RWPE1 (cell line): ENCODE measurements at places on chromosomes 3 and 15.

DNA sequence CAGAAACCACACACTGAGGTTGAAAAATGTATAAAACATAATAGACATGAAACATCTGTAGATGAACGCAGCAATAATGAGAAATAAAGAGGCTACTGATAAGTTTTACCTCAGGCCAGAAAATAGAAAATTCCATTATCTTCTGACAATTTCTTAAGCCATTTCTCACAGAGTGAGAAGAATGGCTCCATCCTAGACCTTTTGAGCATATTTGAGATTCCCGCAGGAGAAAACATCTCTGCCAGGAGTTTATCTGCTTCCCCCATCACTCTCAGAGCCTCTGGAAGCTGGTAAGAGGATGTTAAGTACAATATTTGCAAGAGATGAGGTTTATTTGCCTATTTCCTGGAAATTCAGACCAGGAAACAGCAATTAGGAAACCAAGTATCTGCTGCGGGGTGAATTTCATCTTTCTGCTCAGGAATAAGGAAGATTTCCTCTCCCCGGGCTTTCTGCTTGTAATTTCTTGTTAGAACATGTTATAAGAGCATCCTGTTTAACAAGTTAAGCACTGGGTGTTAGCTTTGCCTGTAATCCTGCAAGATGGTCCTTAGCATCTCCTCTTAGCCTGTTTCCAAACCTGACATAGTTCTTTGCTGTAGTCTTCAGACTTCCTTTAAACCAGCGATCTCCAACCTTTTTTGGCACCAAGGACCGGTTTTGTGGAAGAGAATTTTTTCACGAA lies 54.8 kb downstream of the ATP13A4 start:
- no peak for DNase-seq

- no peak for DNase-seq
Observed at GRCh38 chr3:142056656-142057330, 92.6 kb downstream of the TFDP2 start.

DNA sequence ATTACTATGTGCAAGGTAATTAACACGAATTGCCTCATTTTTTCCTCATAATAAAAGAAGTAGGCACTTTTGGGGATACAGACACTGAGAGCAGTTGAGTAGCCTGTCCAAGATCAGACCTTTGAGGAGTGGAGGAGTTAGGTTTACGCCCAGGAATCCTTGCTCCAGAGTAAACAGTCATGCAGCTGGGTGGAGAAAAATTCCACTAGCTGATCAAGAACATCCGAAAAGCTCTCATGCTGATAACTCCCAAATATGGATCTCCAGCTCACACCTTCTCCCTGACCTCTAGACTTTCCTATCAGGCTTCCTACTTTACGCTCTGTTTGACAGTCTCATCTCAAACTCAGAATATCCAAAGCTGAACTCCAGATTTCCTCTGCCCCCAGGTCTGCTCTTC lies 53.3 kb downstream of the ST6GAL1 start:
- DNase-seq: no peak

GRCh38 chr3:128949158-128949557 lies 44.7 kb downstream of the CFAP92 start:
- DNase-seq: no peak

DNA sequence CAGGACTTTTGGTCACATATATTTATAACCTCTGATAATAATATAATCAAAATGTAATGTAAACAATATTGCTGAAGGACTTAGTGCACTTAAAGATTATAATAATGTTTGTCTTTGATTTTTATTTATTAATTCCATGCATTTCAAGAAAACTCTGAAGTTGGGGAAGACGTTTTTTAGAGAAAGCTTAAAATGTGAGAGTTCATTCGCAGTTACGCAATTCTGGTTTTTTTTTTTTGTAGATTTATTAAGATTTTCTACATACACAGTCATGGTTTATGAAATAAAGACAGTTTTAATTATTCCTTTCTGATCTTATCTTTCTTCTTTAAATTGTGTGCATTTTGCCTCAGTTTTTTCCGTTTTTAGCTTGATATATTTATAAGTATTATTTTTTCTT lies 204.7 kb downstream of the EPHA3 start:
- no peak for DNase-seq

DNA sequence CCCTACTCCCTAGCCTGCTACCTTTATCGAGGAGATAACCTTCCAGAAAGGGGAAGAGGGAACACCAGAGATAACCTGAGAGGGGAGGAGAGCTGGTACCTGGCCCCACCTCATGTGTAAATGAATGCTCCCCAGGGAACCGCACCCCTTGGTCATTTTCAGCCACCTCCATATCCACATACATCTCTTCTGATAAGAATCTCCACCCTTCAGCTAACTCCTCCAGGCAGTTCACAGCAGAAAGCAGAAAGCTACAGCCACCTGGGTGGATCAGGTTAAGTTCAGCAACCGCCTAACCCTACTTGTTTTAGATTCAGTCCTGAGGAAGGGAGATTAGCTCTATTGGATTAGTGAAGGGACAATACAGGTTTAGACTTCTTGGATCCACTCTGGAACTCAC lies 38.0 kb upstream of the TIMP4 start:
- DNase-seq: no peak

DNA sequence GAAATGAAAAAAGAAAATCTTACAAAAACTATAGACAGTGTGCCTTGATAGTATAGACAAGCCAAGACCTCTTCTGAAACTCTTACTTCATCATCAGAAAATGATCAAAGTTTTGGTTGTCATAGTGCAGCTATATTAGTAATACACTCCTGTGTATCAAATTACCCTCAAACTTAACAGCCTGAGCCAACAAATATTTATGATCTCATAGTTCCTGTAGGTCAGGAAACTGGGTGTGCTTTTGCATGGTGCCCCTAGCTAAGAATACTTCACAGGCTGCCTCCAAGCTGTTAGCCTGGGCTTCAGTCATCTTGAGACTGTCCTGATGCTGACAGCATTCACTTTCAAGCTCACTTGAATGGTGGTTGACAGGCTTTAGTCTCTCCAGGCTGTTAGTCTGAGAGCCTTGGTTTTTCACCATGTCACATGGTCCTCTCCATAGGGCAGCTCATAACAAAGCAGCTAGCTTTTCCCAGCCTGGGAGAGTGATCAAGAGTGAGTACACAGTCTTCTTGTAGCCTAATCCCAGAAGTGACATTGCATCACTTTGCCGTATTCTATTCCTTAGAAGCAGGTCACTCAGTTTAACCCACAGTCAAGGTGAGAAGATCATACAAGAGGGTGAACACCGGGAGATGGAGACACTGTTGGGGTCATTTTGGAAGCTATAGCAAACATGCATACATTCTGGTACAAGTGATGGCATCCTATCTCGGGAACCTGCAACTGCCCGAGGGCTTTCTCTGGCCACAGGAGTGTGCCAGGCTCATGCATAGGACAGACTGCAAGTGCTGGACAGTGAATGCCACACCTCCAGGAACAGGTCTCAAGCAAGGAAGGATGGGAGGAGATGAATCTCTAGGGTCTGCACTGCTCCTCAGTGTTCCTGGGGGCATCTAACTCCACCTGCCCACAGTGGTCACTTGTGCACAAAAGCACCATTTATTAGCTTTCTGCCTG lies 173.4 kb upstream of the CADPS start:
- no peak for DNase-seq

DNA sequence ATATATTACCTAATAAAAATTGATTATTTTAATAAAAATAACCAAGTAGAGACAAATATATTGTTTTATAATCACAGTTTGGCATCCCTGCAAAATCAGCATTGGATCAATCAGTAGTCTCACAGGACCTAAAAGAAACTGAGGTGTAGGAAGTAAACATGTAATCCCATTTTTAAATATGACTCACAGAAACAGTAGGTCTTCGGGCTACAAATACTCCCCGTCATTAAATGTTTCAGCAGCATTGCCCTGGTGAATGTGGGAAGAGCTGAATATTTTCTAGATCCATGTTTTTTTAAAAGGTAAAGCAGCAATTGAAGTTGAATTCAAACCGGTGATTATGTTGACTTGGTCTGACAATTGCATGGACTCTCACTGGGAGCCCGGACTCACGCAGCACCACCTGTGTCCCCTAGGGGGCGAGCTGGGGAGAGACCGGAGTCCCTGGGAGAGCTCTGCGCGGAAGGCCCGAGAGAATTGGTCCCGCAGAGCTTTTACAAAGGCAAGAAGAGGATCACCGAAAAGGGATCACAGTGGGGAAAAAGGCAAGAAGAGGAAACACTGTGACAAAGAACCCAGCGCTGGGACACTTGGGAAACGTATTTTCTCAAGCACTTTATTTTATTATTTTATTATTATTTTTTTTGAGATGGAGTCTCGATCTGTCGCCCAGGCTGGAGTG lies 17.2 kb upstream of the USP3 start:
- DNase-seq: peak; percentile 67

- no peak for DNase-seq
Observed at GRCh38 chr15:40722934-40723333, 28.0 kb downstream of the RAD51 start.

DNA sequence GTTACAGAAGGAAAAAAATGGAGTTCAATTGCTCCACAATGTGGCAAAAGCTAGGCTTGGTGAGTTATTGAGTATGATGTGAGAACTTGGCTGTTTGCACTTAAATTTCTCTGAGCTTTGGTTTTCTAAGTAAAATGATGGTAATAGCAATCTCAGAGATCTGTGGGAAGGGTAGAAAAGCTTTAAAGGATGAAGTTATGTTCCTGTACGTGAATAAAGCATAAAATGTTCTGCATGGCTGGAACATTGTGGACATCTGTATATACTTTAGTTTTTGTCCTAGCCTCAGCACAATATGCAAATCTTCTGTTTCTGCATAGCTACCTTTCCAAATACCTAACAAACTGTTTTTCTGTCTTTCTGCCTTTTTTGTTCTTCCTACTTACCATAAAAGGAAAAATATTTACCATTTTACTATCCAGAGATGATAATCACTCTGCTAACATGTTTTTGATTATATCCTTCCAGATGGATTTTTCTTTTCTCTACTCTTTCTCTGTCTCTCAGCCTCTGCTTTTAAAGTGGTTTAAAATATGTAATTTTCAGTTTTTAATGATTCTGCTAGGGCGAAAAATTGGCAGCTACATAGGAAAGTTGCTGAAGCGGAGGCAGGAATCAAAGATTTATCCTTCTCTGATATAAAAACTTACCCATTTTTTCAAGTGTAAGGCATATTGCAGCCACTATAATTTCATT lies 188.1 kb downstream of the FNDC3B start:
- no peak for DNase-seq

DNA sequence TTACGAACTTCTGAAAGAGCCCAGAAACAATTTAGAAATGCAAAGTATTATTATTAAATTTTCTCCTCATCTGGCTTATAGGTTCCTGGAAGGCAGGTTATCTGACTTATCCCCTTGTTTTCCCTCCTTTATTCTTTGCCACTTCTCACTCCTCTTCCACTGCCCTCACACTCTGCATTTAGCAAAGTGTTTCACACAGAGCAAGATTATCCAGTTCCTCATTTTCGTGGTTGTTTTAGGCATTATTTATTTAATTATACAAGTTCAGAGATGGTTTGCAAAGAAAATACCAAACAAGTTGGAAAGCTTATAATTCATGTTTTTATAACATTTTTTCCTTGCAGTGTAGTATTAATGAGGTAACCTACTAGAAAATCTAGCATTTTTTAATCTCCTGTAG lies 544.9 kb downstream of the NSUN3 start:
- no peak for DNase-seq

DNA sequence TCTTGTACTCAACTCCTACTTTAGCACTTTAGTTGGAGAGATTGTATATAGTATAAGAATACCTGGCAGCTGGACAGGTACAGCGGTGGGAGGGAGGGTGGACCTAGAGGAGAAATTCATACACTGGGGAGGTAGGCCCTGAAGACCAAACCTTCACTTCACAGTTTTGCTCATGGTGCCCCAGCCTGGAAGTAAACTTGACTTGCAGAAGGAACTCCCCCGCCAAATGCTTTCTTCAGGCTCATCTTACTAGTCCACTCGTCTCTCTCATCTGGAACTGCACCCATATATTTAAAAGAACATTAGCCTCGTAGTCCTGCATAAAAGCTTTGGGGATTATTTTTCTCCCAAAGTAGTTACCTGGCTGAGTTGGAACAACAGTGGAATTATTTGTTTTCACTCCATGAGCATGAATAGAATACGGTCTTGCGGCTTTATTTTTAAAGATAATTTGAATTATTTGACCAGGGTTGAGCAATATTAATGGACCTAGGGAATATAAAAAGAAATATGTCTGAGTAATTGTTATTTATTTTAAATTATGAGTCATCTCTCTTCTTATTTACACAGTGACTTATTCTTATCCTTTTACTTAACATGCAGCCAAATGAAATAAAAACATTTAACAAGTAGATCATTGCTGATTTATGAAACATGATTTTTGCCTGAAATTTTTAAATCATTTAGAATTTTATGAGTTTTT lies 25.5 kb upstream of the CP start:
- DNase-seq: peak; percentile 36
